Cardiac septum (tissue), 1 donor: ENCODE measurements at places on chromosomes 11 and 22. TPM values are rescaled to one million over a fixed set of nuclear protein-coding genes. Genes with fewer than 3 reads are reported as not detected.

DNA sequence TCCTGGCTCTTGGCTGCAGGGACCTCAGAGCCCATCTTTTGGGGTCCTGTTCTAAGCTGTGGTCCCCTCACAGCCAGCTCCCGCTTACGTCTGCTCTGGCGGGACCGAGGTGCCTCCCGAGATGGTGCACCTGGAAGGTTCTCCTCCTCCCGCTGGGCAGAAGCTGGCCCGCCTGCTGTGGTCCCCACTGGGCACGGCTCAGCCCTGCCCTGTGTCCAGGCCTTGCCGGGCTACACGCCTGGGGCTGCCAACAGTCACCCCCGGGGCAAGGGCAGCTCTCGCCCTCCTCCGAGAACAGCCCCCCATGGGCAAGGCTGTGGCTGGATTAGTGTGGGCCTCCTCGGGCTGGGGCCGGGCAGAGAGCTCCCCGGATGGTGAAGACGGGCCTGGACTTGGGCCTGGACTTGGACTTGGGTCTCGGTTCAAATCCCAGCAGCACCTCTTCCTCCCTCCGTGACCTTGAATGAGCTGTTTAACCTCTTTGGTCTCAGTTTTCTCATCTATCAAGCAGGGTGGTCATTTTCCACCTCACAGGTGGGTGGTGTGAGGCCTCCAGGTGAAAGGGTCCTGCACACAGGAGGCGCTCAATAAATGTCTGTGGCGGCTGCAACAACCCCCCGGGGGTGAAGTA, 998 bp downstream of the BAIAP2L2 start:
- no peak for DNase-seq

Gene SLC15A3
- total RNA-seq, result 11.6 TPM

GRCh38 chr22:17627961-17628405, 566 bp downstream of the ATP6V1E1 start:
- DNase-seq, result no peak

DNA sequence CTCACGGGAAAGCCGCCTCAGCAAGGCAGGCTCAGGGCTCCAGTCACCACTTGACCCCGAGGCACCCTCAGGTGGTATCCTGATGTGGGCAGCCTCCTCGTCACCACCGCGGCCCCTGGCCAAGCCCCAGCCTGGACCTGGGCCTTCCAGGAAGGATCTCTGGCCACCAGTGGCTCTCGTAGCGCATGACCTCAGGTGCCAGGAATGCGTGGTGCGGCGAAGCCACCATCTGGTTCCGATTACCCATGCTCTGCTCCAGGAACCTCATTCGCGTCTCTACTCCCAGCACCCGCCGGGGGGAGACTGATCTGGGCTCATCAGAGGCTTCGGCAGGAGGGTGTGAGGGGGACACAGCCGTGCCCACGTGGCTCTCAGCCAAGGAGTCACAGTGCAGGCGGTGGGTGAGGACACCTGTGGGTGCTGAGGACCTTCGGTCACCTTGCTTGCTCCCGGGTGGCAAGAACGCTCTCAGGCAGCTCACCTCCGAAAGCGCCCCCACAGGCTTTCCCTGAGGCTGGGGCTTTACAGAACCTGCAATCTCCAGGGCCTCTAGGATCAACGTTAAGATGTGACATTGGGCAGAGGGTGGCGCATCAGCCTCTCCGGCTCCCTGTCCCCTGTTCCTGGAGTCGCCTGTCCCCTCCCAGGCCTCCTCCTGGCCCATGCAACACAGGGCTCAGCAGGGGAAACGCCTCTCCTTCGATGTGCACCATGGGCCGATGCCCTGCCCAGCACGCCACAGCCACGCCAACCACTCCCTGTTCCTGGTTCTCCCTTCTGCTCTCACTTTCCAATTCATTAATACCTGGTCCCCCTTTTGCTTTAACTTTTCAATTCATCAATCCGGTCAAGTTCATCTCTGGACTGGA, 39.0 kb downstream of the TBX1 start:
- DNase-seq, result no peak

DNA sequence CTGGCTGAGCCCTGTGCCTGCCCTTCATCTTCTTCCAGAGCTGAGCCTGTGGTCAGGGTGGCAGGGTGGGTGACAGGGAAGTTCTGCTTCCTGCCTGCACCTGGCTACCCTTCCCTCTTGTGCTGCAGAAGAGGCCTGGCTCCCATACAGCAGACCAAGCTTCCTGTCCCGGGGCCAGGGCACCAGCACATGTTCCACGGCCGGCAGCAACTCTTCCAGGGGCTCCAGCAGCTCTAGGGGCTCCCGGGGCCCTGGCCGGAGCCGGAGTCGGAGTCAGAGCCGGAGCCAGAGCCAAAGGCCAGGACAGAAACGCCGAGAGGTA, 15.0 kb downstream of the ROBO3 start:
- peak; percentile 70 for DNase-seq

GRCh38 chr22:30948930-30949342, 19.6 kb downstream of the MORC2 start:
- DNase-seq, result no peak

- DNase-seq, result no peak
These were observed 10.7 kb downstream of the TMEM138 start for GRCh38 chr11:61372659-61373420.

Gene OR9G4
- not detected for total RNA-seq

Gene PGR
- 12.0 TPM for total RNA-seq

- DNase-seq, result no peak
These were observed 35.2 kb upstream of the RIC3 start for GRCh38 chr11:8204025-8204424.

DNA sequence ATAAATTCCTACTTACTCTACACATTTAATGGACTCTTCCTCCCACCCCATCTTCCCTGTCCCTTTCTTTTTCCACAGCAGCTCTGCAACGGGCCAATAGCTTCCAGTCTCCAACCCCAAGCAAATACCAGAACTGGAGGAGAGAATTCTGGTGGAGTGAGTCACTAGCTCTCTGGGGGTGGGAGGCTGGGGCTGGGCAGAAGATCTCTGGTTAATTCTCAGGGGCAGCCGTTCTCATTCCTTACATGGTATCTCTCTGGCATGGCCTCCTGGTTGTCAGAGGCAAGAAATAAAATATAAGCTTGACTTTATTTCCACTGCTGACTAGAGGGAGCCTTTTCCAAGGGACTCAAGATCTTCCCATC, 90.4 kb upstream of the PARVA start:
- peak; percentile 76 for DNase-seq

Gene CDC42BPG
- 1.2 TPM for total RNA-seq

DNA sequence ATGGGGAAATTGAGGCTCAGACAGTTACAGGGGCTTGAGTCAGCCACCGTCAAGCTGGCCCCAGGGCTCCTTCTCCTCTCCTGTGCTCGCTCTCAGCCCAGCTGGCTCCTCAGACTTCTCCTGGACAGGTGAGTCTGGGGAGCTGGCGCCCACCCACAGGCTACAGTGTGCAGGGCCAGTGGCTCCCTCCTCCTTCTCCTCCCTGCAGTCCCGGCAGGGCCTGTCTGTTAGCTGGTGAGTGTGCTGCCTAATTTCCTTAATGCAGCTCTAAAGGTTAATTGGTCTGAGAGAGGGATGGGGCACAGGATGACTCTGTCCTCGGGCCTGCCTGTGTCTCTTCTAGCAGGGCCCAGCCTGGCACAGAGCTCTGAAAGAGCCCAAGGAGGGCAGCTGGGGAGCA, 31.7 kb downstream of the LMO1 start:
- no peak for DNase-seq

GRCh38 chr11:112524798-112525197, 264.1 kb upstream of the PLET1 start:
- DNase-seq, result no peak
